ENCODE measurements at places on chromosomes 13 and 19. TPM values are rescaled to one million over a fixed set of nuclear protein-coding genes. Genes with fewer than 3 reads are reported as not detected.
A peak's percentile ranks its signal among the peaks of the same experiment; 100 is the strongest.

- no peak for DNase-seq
Observed at GRCh38 chr19:14507704-14508542, 10.3 kb downstream of the DNAJB1 start.

NR1H2 gene
- 53.4 TPM for total RNA-seq

DNA sequence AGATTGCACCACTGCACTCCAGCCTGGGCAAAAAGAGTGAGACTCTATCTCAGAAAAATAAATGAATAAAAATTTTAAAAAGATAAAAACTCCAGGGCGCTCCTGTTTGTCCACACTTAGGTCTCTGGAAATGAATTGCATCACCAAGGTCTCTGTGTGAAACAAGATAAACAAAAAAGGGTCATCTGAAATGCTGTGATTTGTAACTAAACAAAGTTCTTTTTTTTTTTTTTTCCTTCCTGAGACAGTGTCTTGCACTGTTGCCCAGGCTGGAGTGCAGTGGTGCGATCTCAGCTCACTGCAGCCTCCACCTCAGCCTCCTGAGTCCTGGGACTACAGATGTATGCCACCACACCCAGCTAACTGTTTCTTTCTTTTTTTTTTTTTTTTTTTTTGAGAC lies 11.5 kb downstream of the FZR1 start:
- DNase-seq: no peak

MADCAM1 gene
- 1.1 TPM for total RNA-seq

DNA sequence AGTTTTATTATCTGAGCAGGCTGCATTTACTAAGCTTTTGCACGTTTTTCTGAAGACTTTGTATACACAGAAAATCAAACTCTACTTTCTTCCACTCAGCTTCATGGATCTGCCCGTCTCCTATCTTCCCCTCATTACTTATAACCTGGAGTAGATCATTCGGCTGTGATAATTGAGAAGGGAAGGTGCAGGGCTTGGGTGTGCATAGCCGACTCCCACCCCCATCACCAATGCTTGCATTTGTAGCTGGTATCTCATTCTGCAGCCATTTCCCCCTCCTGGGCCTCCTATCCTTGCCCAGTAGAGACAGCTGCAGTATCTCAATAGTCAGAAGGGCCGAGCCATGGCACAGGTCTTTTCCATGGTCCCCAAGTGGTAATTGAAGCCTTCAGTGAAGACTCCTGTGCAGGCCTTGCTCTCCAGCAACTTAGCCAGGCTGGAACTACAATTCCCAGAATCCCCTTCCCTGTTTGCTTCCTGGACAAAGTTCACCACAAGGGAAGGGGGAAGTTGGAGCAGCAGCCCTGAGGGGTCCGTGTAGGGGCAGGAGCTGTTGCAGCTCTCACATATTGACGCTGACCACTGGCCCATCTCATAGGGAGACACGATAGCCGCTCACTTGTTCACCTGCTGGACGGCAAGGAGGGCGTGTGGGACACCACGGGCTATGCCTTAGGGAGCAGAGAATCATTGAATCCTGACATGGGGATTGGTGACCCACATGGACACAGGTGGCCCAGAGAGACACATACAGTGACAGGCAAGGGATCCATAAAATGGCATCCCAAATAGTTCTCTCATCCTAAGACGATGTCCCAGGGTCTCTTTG lies 2.1 kb upstream of the SIGLEC8 start:
- DNase-seq: peak; percentile 74

DNA sequence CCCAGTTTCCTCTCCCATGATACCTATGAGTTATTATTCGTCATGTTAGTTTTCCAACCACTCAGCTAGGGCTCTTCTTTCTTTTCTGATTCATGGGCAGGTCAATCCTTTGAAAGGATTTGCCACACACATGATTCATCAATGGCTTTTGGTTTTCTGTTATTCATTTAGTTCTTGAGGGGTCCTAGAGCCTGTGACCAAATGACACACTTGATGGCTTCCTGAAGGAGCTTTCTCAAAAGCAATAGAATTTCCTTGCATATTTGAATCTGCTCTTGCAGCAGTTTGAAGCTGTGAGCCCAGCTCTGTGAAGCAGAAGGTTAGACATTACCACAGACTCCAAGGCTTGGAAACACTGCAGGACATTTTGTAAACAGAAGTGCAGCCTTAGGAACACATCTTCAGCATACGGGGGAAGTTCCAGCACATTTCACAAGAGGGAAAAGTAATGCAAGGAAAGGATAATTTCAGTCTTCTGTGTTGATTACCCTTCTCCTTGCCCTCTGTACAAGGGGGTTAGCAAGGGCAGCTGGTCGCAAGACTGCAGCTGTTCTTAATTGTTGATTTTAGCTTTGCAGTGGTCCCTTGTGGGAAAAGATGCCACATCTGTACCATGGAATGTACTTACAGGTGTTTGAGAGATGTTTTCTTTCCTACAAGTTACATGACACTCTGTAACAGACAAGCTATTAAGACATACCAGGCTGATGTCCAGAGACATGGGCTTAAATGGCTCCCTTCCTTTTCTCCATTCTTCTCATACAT lies 338.6 kb downstream of the KCNRG start:
- no peak for DNase-seq

DNA sequence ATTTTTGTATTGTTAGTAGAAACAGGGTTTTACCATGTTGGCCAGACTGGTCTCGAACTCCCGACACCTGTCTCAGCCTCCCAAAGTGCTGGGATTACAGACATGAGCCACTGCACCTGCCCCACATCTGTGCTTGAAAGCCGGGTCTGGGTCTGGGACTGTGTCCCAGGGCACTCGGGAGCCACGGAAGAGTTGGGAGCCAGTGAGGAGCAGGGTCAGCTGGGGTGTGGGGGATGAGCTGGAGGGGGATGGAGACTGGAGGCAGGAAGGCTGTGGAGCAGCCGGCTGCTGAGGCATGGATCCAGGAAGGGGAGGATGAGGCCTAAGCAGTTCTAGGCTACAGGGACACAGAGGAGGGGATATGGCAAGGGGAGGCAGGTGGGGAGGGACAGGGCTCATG lies 10.7 kb upstream of the SPACA4 start:
- DNase-seq: no peak

CAMSAP3 gene
- total RNA-seq: 0.57 TPM

- DNase-seq: no peak
Observed at GRCh38 chr13:110358381-110358780, 51.3 kb downstream of the COL4A2 start.
